ENCODE measurements at places on chromosomes 3 and 15.

- no peak for DNase-seq
These were observed 64.2 kb upstream of the GLCE start for GRCh38 chr15:69096196-69096595.

GRCh38 chr15:89569090-89569745 is 6.1 kb upstream of the TICRR start:
- DNase-seq = no peak

DNA sequence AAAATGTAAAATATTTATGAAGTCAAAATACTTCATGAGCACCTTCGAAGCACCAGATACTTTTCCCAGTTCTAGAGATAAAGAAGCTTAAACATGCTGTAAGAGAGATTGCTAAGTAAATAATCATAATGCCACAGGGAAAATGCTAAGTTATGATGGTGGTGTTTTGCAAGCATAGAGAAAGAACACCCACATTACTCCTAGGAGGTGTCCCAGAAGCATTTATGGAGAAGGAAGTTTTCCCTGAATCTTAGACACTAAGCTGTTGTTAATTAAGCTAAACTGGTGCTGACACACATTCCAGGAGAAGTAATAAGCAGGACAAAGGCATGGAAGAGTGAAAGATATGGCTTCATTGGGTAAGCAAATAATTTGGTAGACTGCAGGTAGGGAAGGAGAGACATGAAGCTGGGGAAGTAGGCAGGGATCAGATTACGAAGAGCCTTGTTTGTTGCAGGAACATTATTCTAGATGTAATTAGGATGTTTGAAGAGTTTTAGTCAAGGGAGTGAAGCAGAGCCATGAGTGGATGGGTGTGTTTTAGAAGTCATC is 40.4 kb upstream of the CHMP2B start:
- DNase-seq = no peak

DNA sequence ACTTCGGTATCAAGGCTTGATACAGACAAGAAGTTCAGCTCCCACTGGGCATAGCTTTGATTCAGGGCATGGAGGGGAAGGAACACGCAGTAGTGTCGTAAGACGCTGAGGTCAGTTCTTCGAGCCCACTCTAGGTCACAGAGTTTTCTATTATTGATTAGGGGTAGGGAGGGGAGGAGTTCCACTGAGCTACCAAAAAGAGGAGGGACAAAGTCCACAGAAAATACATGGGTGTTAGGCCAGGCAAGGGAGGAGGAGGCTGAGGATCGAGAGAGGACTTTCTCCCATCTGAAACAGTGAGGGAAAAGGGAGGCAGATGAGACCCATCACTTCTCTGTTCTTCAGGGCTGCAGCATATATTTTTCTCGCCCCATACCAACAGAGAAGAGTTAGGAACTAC is 75.1 kb upstream of the GUCA1C start:
- no peak for DNase-seq

GRCh38 chr3:195111319-195111705 is 159.6 kb downstream of the XXYLT1 start:
- no peak for DNase-seq

DNA sequence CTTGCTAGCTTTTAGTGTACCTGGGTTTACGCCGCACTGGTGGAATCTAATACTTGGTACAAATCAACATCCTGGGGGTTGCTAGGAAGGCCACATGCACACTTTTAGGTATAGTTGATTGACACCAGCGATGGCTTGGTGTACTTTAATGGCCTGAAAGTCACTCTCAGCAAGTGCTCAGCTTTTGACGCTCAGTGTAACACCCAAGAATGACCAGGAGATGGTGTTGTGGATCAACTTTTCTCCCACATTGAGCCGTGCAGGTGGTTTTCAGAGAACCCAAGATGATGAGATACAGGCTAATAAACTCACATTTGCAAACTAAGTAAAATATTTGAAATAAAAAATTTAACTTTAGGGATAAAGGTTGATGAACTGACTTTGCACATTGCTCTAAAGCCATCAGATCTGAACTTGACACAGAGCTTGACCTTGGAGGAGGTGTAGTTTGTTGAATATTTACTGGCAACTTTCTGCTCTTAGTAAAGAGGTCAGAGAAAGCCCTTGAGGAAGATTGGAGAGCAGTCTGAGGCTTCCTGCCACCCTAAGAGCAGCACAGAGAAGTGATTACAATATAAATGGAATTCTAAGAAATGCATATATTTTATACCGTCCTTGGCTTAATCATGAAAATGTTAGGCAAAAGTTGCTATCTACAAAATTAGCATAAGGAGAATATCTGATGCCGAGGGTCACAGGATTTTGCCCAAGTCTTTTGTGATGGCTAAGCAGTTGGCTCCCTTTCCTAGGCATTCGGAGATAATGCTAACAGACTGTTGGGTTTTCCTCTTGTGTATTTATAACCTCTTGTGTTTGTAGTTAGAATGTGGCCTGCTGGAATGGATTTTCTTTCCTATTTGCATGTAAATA is 143.4 kb upstream of the RASGRP1 start:
- DNase-seq = no peak

- DNase-seq = no peak
These were observed 868.6 kb downstream of the OTOL1 start for GRCh38 chr3:162365066-162365719.

- no peak for DNase-seq
These were observed 98.0 kb downstream of the CHL1 start for GRCh38 chr3:294581-294980.

- DNase-seq = no peak
These were observed 263.6 kb upstream of the HES1 start for GRCh38 chr3:193872265-193872753.

- no peak for DNase-seq
These were observed 54.7 kb downstream of the NR2F2 start for GRCh38 chr15:96385195-96385594.

- DNase-seq = no peak
These were observed 33.8 kb downstream of the SCAP start for GRCh38 chr3:47441796-47442551.

GRCh38 chr3:183159333-183159732 is 3.2 kb downstream of the LAMP3 start:
- DNase-seq = no peak

DNA sequence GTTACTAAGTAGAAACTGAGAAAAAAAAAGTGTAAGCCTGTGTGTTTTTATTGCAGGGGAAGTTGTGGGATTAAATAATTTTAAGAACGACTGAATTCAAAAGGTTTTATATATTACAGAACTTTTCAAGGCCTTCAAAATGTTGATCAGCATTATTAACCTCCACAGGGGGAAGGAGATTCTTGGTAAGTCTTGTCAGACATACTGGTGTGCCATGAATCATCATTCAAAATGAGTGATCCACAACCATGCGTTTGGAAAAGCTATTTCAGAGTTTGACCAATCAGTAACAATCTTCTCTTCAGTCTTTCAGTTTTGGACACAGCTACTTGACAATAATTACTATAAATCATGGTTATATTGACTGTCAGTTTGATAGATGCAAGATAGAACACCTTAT is 70.2 kb downstream of the ADAMTS9 start:
- no peak for DNase-seq

- DNase-seq = no peak
These were observed 9.7 kb upstream of the CXCR6 start for GRCh38 chr3:45933591-45933990.

- DNase-seq = no peak
These were observed 277.9 kb upstream of the SEMA6D start for GRCh38 chr15:47439146-47440111.

GRCh38 chr3:53577506-53577905 is 83.1 kb downstream of the CACNA1D start:
- DNase-seq = no peak

GRCh38 chr3:73926360-73927202 is 301.8 kb upstream of the PDZRN3 start:
- no peak for DNase-seq

DNA sequence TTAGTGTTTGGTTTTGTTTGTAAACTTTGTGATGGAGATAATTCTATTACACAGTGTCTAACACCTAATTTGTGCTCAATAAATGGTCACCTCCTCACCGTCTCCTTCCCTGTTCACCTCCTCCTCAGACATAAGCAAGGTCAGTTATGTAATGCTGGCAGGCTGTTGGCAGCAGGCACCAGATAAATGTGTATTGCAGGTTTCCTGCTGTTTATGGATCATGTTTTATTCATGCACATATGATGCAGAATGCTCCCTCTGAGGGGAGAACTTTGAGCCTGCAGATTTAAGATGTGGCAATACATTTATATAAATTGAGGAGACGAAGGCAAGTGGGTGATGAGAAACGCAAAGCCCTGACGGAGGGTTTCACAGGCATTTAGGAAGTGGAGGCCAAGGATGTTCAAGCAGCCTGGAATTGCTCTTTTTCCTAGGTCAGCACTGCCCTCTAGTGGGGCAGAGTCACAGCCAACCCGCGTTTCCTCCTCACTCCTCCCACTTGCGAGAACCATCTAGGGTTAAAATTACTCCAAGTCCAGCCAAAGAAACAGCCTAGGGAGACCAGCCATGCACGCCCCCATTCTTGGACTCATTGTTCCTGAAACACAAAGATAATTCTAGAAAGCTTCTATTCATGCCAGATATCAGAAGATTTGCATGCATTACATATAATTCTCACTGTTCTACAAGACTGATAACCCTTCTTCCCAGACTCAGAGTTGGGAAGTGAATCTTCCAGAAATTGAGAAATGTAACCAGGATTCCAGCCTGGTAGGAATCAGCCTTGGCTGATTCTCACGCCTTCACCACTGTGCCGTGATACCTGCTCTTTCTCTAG is 228.7 kb downstream of the SLCO3A1 start:
- DNase-seq = no peak

GRCh38 chr3:128889139-128889894 is 9.9 kb downstream of the ACAD9 start:
- DNase-seq = no peak

- no peak for DNase-seq
These were observed 20.9 kb downstream of the FSTL1 start for GRCh38 chr3:120429921-120430361.

GRCh38 chr15:71889947-71890346 is 79.6 kb downstream of the NR2E3 start:
- no peak for DNase-seq

- no peak for DNase-seq
These were observed 38.6 kb downstream of the MYO1E start for GRCh38 chr15:59334076-59334415.

DNA sequence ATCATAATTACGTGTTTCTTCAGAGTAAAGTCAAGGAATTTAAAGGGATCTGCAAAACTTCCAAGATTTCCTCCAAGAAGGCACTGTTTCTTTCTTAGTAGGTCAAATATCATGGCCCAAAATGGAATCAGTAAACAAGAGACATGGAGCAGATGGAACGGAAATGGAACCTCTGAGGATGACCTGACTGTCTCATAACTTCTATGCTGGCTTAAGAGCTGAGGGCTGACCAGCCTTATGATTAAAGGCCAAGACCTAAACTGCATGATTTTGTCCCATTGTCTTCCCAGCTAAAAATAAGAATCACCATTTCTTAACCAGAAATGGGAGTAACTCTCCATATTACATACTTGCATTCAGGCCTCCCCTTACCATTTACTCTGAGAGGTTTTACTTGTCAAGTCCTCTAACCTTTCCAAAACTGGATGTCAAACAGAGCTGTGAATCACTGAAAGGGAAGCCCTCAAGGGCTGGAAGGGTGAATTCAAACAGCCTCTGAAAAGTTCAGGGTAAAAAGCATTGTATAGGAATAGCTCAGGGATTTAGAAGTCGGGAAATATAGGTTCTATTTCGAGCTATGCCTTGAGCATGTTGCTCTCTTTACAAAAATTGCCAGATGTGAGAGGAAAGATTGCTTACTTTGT is 103.7 kb downstream of the MEIS2 start:
- DNase-seq = no peak

DNA sequence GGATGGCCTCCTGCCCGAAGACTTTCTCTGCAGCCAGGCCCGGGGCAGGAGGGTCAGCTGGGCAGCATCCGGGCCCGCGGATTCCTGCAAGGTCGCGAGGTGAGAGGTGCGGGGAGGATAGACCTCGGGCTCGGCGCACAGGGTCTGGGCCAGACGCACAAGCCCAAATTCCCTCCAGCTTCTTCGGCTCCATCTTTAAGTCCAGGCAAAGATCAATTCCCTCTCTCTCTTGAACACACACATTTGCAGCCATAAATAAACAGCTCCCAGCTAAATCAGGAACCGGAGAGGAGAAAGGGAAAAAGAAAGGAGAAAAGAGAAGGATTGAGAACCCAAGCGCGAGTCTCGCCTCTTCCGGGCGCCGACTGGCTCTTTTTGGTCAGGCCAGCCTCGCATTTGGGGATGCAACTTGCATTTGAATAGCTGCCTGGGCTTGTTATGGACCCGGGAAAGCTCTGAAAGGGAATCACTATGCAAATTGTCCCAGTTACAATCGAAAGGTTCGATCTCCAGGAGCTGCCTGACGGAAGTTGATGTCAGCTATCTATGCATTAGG is 14.5 kb upstream of the ONECUT1 start:
- DNase-seq = no peak

DNA sequence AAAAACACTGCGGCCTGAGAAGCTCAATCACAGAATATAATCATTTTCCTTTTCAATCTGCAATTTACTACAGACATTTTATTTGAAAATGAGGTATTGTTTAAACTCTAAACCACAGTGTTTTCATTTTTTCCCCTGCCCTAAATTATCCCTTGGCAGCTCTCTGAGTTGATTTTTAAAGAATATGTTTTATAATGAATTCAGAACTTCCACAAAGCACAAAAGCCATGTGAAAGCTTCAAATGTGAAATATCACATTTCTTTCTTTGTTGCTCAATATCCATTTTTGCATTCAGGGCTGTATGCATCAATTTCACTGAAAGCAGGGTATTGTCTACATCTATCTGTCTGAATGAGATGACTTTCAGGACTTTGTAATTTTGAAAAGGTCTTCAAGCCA is 813.6 kb upstream of the ALCAM start:
- no peak for DNase-seq

GRCh38 chr3:44363591-44363990 is 25.0 kb downstream of the TCAIM start:
- no peak for DNase-seq

DNA sequence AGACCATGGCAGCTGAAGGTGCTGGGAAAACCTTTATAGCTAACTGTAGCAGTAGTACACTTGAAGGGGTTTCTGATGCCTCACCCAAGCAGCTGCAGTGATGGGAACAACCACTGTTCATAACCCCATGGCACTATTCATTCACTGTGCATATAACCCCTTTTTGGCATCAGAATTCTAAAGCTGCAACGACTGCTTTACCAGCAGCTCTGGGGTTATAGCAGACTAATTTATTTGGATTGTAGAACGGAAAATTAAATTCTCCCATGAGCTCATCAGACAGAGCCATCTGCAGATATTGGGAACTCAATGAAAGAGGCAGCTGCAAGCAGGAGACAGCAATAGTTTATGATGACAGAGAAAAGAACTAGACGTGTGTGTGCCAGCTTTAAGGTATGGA is 28.6 kb downstream of the TFDP2 start:
- no peak for DNase-seq

DNA sequence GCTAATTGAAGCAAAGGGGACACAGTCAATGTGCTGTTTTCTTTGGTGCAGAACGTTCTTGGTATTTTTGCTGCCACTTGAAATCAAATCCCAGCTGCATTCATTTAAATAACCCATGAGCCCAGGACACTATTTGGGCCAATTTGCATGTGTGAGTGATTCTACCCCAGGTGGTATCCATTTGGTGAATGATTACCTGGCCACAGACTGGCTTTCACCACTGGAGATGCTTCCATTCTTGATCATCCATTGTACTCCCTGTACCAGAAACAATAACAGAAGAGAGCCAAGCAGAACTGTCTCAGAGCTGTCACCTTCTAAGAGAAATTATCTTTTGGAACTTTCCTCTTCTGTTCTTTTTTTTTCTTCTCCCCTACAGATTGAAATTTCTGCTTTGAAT is 139.7 kb upstream of the RARB start:
- DNase-seq = no peak
